ENCODE measurements at places on chromosomes 5 and 9.

DNA sequence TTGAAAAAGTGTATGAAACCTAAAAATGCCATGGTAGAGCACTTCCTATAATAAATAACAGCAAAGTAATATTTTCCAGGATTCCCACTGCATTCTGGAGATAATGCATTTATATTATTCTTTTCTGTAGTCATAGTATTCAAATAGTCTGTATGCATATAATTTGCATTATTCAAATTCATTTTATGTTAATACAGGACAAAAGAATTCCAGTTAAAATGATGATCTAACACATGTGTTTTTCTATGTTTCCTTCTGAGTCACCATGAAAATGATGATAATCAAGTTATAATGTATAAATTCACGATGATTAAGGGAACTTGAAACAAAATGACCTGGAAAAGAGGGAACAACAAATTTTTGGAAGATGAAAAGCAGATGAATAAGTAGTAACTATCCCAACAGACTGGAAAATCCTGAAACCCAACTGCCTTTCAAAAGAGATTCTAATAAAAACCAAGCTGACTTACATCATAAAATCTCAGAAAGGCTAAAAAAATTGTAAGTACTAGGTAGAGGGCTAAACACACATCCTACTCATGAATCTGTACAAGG, 358.6 kb upstream of the PAPPA start:
- DNase-seq = no peak

GRCh38 chr5:150238646-150239045, 48.8 kb downstream of the SLC6A7 start:
- no peak for DNase-seq

GRCh38 chr5:153831973-153832372, 206.7 kb downstream of the FAM114A2 start:
- peak; percentile 11 for DNase-seq

GRCh38 chr5:133420440-133421301, 191.7 kb downstream of the FSTL4 start:
- DNase-seq = no peak

- no peak for DNase-seq
Measured at GRCh38 chr5:110625376-110625999, 101.0 kb downstream of the TMEM232 start.

DNA sequence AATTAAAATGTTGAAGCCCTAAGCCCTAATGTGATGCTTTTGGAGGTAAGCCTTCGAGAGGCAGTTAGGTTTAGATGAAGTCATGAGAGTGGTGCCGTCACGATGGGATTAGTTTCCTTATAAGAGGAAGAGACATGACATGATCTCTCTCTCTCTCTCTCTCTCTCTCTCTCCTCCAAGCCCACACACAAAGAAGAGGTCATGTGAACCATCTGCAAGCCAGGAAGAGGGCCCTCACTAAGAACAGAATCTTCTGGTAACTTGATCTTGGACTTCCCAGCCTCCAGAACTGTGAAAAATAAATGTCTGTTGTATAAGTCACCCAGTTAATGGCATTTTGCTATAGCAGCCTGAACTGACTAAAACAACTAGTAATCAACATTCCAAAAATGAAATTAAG, 175.5 kb downstream of the GNA14 start:
- no peak for DNase-seq

GRCh38 chr5:92909602-92909962, 671.4 kb downstream of the NR2F1-AS1 start:
- DNase-seq = no peak

DNA sequence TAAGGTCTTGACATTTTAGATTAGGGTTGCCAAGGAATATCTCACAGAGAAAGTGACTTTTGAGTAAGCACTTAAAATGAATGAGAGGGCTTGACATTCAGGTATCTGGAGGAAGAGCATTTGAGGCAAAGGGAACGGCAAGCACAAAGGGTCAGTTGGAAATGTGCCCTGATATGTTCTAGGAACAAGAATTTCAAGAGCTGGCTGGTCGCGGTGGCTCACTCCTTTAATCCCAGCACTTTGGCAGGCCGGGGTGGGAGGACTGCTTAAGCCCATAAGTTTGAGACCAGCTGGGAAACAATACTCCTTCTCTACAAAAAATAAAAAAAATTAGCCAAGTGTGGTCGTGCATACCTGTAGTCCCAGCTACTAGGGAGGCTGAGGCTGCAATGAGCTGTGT, 16.5 kb downstream of the KIAA1958 start:
- no peak for DNase-seq
